H1 (cell line): ENCODE measurements at places on chromosomes 7 and 10. TPM values are rescaled to one million over a fixed set of nuclear protein-coding genes. Genes with fewer than 3 reads are reported as not detected.

- no peak for DNase-seq
- peaks cover 62% of the 10 kb centered on the region for H3K36me3 ChIP-seq
- H3K27me3 ChIP-seq = no peaks in the 10 kb centered on the region
- H3K4me3 ChIP-seq = no peak overlapping the region
- H3K4me1 ChIP-seq = no peaks in the 10 kb centered on the region
Observed at GRCh38 chr7:5226921-5227785, 37.1 kb downstream of the WIPI2 start.

- no peak for DNase-seq
- no peaks in the 10 kb centered on the region for H3K36me3 ChIP-seq
- no peaks in the 10 kb centered on the region for H3K27me3 ChIP-seq
- H3K4me3 ChIP-seq = no peak overlapping the region
- H3K4me1 ChIP-seq = peaks cover 20% of the 10 kb centered on the region
Observed at GRCh38 chr10:103833731-103834365, 21.5 kb downstream of the SH3PXD2A start.

- H3K4me3 ChIP-seq = no peak overlapping the region
- no peaks in the 10 kb centered on the region for H3K27me3 ChIP-seq
- H3K4me1 ChIP-seq = no peaks in the 10 kb centered on the region
- H3K27ac ChIP-seq = no peak overlapping the region
Observed at GRCh38 chr7:140754506-140754905, 58.0 kb downstream of the NDUFB2 start.

GRCh38 chr10:127148066-127148932 lies 48.1 kb downstream of the INSYN2A start:
- H3K27ac ChIP-seq = no peak overlapping the region
- DNase-seq = no peak
- H3K27me3 ChIP-seq = no peaks in the 10 kb centered on the region
- H3K4me3 ChIP-seq = no peak overlapping the region
- no peaks in the 10 kb centered on the region for H3K36me3 ChIP-seq

GRCh38 chr7:101856473-101857357 lies 39.3 kb downstream of the CUX1 start:
- H3K4me1 ChIP-seq = peaks cover 10% of the 10 kb centered on the region
- no peaks in the 10 kb centered on the region for H3K27me3 ChIP-seq
- H3K36me3 ChIP-seq = no peaks in the 10 kb centered on the region
- H3K27ac ChIP-seq = no peak overlapping the region

DNA sequence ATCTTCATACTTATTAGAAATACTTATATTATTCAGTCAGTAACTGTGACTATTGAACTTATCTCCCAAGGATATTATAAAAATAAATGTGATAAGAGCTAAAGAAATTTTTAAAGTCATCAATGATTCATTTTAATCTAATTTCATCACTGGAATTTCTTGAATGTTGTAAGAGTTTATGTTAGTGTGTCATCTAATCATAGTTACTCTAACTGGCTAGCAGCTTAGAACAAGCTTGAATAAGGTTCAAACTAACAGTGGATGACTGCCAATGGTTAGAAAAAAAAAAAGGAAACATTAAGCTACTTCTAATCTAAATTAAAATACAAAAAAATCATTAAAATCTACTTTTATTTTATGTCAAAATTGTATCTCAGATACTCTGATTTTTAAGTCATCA lies 1066.3 kb downstream of the CNTNAP2 start:
- H3K36me3 ChIP-seq = no peaks in the 10 kb centered on the region
- no peak overlapping the region for H3K27ac ChIP-seq
- H3K4me1 ChIP-seq = no peaks in the 10 kb centered on the region

DNA sequence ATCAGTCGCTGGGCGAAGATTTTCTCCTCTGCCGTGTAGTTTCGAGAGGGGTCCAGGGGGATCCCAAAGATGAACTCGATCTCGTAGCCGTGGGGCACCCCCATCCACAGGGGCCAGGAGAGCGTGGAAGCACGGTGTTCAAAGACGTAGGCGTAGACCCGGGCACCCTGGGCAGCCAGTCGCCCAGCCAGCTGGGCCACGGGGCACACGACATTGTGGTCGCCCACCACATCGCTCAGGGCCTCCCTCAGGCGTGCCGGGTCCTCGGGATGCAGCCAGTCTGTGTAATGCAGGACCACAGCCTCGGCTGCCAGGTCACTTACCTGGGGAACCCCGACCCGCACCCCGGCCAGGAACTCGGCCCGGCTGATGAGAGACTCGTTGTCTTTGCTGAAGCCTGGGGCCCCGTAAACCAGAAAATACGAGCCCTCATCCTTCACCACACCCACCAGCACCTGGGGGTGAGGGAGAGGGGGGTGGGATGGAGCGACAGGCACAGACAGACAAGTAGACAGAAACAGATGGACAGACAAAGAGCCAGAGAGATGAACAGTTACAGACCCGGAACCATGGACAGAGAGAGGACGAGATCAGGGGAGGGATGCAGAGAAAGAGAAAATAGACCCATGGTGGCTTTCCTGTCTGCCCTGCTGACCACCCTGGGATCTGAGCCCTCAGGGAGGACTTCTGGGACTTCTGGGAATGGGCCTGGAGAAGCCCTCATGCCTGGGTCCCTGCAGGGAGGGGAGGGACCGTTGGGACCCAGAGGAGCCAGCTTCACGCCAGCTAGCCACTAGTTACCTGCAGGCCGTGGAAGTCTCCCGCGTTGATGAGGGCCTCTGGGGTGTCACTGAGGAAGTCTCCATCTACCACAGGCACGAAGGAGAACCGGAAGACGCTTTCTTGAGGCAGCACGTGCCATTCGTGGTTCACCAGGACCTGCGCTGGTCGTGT lies 3.0 kb downstream of the ACHE start:
- no peak overlapping the region for H3K27ac ChIP-seq
- H3K27me3 ChIP-seq = peaks cover 15% of the 10 kb centered on the region
- H3K4me1 ChIP-seq = peaks cover 19% of the 10 kb centered on the region
- no peak for DNase-seq
- no peak overlapping the region for H3K4me3 ChIP-seq

DNA sequence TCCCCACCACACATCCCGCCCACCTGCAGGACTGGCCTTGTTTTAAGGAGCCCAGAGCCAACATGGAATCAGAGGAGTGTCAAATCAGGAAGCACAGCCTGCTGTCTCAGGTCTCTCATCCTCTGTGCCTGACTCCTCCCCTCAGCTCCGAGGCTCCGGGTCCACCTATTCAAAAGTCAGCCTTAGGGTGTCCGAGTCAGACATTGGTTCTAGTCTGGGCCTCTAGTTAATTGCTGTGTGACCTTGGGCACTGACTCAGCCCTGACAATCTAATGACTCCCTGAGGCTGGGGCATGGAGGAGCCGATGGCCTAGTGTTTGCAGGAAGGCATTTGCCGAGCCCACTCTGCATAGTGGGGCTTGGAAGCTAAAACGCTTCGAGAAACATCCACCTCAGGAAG lies 223.1 kb upstream of the PPP2R2D start:
- no peak for DNase-seq
- no peak overlapping the region for H3K4me3 ChIP-seq
- H3K36me3 ChIP-seq = no peaks in the 10 kb centered on the region

DNA sequence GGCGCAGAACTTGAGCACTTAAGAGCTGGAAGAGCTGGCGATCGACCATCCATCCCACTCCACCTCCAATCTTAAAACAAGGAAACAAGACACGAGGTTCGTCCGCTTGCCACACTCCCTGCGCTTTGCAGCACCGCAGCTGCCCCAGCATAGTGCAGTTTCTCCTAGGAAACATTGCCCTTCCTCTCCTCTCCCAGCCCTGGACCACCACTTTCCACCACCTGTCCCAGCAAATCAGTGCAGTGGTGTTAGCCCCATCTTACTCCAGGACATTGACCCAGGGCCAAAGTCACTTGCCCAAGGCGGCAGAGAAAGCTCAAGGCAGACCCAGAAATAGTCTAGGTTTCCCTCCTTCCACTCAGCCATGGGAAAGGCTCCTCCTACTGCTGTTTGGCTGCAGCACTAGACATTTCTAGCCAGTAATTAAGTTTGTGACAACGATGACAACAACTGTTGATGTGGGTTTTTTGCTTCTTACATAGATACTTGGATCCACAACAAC lies 1.5 kb upstream of the PARD3 start:
- peaks cover 11% of the 10 kb centered on the region; the same call in 1 of the 2 replicates for H3K27me3 ChIP-seq
- no peak overlapping the region for H3K27ac ChIP-seq
- DNase-seq = no peak
- peak overlapping the region; percentile 98 for H3K4me3 ChIP-seq
- H3K36me3 ChIP-seq = no peaks in the 10 kb centered on the region

DNA sequence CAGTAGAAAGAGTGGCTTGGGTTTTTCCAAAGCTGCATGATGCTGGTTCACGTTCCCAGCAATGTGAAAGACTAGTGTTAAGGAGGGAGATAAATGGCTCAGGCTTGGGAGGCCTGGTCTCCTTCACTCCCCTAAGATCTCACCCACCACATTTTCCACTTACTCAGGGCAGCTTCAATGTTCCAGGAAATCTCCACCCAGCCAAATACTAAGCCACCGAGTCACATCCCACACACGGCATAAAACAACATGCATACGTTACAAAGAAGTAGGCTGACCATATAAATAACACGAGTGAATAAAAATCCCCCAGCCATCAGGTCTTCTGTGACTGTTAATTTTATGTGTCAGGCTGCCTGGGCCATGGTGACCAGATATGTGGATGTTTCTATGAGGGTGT lies 303.5 kb downstream of the SFMBT2 start:
- H3K4me1 ChIP-seq = no peaks in the 10 kb centered on the region
- H3K27ac ChIP-seq = no peak overlapping the region
- no peak overlapping the region for H3K4me3 ChIP-seq
- no peaks in the 10 kb centered on the region for H3K36me3 ChIP-seq

DNA sequence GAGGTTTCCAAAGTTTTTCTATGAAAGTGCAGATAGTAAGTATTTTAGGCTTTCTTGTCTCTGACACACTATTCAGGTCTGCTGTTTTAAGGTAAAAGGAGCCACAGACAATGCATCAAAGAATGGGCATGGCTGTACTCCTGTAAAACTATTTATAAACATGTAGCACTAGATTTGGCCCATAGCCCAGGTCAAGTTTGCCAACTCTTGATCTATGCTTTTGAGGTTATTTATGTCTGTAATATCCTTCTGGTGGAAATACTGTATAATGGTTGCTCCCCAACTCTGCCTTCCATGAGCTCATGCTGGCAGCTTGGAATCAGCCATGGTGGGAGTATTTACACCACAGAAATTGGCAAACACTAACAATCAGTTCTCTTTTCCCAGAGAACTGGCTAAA lies 244.6 kb downstream of the BUB3 start:
- no peak for DNase-seq
- no peaks in the 10 kb centered on the region for H3K27me3 ChIP-seq
- H3K27ac ChIP-seq = no peak overlapping the region
- no peaks in the 10 kb centered on the region for H3K4me1 ChIP-seq

- no peak for DNase-seq
- H3K4me3 ChIP-seq = no peak overlapping the region
- no peaks in the 10 kb centered on the region; the same call in 1 of the 2 replicates for H3K4me1 ChIP-seq
- H3K27me3 ChIP-seq = no peaks in the 10 kb centered on the region
- no peaks in the 10 kb centered on the region for H3K36me3 ChIP-seq
Observed at GRCh38 chr7:158728911-158729645, 24.5 kb upstream of the NCAPG2 start.

DNA sequence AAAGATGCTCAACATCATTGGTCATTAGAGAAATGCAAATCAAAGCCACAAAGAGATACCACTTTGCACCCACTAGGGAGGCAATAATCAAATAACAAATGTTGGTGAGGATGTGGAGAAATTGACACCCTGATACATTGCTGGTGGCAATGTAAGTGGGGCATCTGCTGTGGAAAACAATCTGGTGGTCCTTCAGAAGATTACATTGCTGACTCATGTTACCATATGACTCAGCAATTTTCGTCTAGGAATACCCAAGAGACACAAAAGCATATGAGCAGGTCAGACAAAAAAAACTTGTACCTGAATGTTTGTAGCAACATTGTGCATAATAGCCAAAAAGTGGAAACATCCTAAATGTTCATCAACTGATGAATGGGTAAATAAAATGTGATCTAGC lies 4.9 kb upstream of the CLDN3 start:
- H3K4me1 ChIP-seq = no peaks in the 10 kb centered on the region
- no peaks in the 10 kb centered on the region for H3K27me3 ChIP-seq
- no peak overlapping the region for H3K4me3 ChIP-seq
- no peaks in the 10 kb centered on the region for H3K36me3 ChIP-seq
- H3K27ac ChIP-seq = no peak overlapping the region

- no peak for DNase-seq
- H3K27me3 ChIP-seq = no peaks in the 10 kb centered on the region
Observed at GRCh38 chr7:103657474-103657894, 211.5 kb upstream of the SLC26A5 start.

DNA sequence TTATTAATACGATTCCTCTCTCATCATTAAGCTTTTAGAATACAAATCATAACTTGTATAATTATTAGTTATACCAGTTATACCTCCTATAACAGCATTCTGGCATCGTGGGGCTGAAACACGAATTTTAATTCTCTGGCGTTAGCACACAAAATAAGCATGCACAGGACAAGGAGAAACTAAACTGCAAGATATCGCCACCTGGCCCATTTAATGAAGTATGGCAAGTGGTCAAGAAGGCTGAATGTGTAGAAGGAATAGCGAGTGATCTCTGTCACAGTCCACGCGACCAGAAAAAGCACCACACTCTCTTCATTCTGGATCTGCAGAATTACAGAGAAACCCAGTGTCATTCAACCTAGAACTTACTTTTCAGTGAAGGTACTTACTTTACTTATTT lies 18.1 kb downstream of the HACD1 start:
- no peak for DNase-seq
- H3K4me3 ChIP-seq = no peak overlapping the region
- H3K27ac ChIP-seq = no peak overlapping the region
- no peaks in the 10 kb centered on the region for H3K4me1 ChIP-seq
- H3K36me3 ChIP-seq = peaks cover 7% of the 10 kb centered on the region; the same call in 1 of the 2 replicates

GRCh38 chr7:26959290-26959689 lies 94.9 kb upstream of the SKAP2 start:
- no peak for DNase-seq
- H3K27me3 ChIP-seq = no peaks in the 10 kb centered on the region
- H3K4me1 ChIP-seq = no peaks in the 10 kb centered on the region
- H3K4me3 ChIP-seq = no peak overlapping the region
- H3K36me3 ChIP-seq = no peaks in the 10 kb centered on the region

- H3K4me1 ChIP-seq = peaks cover 4% of the 10 kb centered on the region
- H3K36me3 ChIP-seq = no peaks in the 10 kb centered on the region
- peak; percentile 70 for DNase-seq
- no peak within 1 kb of the TSS for H3K27ac ChIP-seq
Observed at GRCh38 chr10:1737222-1738061, at the start of gene ADARB2. ADARB2 (minus strand) TSS chr10:1737525.

FAM25G gene
- not detected in 2 replicates for total RNA-seq

RAMP3 gene
- total RNA-seq = 0.88 and 0.92 TPM in 2 replicates

PCLO gene
- total RNA-seq = 3.2 and 3.7 TPM in 2 replicates

PNLIP gene
- total RNA-seq = not detected in 2 replicates

RALA gene
- total RNA-seq = 68.5 and 72.8 TPM in 2 replicates

CREB3L2 gene
- total RNA-seq = 48.3 and 51.9 TPM in 2 replicates

ITGB8 gene
- total RNA-seq = 3.6 TPM in 2 replicates

PPP1R9A gene
- 15.5 and 20.3 TPM in 2 replicates for total RNA-seq

TMUB1 gene
- 41.4 and 48.7 TPM in 2 replicates for total RNA-seq

ZMYND11 gene
- 24.3 and 26.6 TPM in 2 replicates for total RNA-seq
